ENCODE measurements at places on chromosomes 6 and 20.
A peak's percentile ranks its signal among the peaks of the same experiment; 100 is the strongest.

GRCh38 chr20:845941-846893, 12.7 kb downstream of the FAM110A start:
- no peak for DNase-seq

- no peak for DNase-seq
Measured at GRCh38 chr6:15404685-15404980, 158.8 kb downstream of the JARID2 start.

- peak; percentile 57 for DNase-seq
Measured at GRCh38 chr6:78909391-78909790, 42.0 kb downstream of the IRAK1BP1 start.

GRCh38 chr6:146265056-146265455, 236.2 kb downstream of the GRM1 start:
- DNase-seq, result no peak

GRCh38 chr6:42711930-42712329, 10.5 kb downstream of the PRPH2 start:
- no peak for DNase-seq

- no peak for DNase-seq
Measured at GRCh38 chr6:70474751-70475150, 61.4 kb downstream of the FAM135A start.

DNA sequence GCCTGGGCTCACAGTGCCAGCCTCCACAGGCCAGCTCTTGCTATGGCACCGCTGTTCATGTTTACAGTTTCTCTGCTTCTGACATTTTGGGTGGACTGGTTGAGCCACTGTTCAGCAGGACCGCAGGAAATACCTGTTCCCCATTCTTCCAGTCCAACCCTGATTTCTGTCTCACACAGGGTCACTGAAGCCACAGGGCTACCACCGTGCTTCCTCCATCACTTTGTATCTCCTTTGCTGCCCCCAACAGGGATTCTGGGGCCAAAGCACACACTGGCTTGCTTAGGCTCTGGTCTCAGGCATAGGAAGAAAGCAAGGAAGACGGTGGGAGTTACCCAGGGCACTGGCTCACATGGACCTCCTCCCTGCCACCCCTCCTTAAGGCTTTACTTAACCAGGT, 164.5 kb downstream of the UNC5CL start:
- no peak for DNase-seq

DNA sequence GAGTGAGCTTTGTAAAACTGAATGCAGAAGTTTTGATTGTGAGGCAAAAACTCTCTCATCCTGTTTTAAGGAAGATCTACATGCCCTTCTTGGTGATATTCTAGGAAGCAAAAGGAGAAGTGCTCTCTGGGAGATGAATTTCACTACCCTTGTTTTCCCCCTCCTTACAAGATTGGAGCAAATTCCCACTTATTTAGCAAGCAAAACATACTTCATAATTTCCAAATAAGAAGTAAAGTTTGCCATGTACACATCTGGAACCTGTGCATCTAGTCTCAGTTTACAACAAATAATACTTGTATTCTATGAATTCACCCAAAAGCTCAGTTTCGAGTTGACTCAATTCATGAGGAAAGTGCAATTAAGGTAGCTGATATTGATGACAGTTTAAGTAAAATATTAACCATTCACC, 27.6 kb upstream of the IFNGR1 start:
- no peak for DNase-seq

GRCh38 chr6:70843328-70843918, 113.4 kb downstream of the B3GAT2 start:
- no peak for DNase-seq

- no peak for DNase-seq
Measured at GRCh38 chr6:32956176-32956575, 3.3 kb upstream of the HLA-DMA start.

DNA sequence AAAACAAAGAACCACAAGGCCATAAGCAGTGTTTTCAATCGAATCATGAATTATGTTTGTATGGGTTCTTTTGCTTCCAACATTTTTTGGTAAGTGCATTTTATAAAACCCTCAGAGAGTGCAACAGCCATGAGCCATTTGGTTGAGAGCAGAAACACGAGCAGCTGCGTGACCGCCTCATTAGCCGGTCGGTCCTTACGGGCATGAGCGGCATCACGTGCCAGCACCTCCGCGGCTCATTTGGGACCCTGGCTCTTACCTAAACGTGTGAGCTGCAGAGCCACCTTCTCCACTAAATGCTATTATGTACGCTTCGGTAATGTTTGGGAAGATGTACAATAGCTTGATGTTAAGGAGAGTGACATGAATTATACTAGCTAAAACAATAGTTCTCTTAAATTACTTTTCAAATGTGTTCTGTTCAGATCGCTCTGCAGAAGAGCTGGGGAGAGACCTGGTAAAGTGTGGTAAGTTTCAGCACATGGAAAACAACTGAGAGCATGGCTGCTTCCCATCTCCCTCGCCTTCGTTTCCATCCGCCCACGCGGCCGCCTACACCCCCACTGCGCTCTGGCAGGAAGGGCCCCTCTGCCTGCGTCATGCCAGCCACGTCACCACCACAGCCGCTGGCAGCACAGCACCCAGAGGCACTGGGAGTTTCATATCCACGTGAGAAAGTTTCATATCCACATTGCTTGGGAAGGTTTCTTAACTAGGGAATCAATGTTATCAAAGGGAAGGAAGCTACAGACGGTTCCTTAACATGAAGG, 23.7 kb upstream of the PDE10A start:
- no peak for DNase-seq

DNA sequence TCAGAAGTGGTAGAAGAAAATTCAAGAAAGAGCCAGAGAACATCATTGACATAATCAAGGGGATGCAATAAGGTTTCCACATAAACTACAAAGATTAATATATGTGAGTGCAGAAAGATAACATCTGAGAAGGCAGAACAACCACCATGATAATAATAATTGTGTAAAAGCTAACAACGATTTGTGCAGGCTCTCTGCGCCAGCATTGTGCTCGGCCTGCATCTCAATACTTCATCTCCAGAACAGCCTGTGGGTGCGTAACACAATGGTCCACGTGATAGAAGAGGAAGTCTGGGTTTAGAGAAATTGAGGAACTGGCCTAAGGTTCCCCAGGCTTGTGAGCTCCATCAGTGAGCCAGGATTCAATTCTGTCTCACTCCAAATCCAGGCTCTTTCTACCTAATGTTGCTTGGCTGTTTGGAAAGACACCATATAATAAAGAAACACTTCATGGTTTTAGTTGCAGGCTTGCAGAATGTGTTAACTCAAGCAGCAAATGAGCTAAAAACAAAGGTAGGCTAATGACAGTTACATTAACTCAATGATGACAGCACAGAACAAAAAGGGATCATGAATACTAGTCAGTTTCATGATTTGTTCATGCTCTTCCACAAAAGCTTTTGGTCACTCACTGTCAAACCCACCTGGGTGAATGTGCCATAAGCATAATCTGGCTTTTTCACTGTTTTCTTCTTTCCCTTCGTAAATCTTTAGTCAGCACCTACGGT, 71.2 kb downstream of the LY86 start:
- no peak for DNase-seq

GRCh38 chr6:16681260-16681873, 79.9 kb downstream of the ATXN1 start:
- DNase-seq, result peak; percentile 76

DNA sequence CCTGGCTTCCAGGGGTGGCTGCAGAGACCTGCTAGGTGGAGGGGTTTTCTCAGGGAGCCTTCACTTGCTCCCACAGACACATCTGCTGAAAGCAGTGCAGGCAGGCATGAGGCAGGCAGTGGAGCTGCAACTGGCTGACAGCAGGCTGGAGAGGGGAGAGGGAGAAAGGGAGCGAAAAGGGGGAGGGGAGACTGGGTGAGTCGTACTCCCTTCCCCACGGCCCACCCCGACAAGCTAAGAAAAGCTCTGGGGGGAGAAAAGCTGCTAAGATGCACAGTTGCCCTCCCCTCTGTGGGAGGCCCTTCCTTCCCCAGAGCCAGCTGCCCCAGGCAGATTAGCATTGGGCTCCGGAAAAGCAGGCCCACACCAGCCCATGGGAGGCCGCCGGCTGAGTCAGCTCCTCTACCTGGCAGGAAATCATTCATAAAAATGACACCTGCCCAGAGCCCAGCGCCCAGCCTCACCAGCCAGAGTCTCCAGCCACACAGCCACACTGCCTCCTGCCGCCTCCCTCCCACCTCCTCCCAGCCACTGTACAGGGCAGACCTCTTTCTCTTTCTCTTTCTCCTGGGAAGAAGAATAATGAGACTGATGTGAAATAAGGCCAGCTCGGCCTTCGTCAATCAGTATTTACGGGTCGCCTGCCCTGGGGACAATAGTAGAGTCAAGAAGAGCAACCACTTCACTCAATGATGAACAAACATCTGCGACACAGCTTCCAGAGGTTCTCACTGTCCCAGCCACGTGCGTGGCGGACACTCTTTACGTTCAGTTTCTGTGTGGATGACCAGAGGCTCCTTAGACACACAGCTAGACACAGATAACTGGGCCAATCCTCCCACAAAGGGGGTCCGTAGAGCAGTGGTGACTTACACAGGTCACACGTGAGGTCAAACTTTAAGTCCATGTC, 7.7 kb upstream of the C20orf203 start:
- DNase-seq, result no peak

- DNase-seq, result no peak
Measured at GRCh38 chr6:96505363-96505762, 16.2 kb upstream of the UFL1 start.

DNA sequence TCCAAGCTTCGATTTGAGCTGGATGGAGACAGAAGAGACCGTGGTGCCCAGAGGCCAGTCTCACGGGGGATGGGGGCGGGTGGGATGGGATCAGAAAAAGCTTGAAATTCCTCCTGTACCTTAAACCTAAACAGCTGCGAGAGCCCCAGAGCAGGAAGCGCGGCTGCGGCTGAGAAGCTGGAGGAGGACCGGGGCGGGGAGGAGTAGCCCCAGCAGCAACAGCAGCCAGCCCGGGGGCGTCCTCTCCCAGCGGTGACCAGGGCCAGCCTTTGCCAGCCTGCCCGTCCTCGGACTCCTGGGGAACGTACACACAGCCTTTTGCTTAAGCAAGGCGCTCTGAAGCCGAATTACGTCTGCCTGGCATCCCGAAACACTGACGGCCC, 17.4 kb upstream of the PRDM13 start:
- no peak for DNase-seq
